ENCODE measurements at places on chromosomes 1 and 21.

DNA sequence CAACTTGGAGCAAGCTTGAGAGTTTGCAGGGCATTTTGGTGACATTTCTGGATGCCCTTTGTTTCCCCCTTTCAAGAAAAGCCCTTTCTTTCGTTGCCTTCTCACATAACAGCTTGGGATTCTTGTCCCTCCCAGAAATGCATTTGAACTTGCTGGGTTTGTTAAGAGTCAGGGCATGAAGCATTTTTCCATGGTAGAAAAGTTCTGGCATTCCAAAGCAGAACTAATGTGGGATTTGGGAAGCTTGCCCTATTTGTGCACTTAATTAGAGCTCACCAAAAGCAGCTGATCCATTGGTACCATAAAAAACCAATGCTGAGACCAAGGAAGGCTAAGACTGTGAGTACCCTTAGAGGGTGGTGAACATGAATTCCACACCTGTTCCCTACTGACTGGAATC is 99.8 kb upstream of the HOOK1 start:
- no peak for DNase-seq

DNA sequence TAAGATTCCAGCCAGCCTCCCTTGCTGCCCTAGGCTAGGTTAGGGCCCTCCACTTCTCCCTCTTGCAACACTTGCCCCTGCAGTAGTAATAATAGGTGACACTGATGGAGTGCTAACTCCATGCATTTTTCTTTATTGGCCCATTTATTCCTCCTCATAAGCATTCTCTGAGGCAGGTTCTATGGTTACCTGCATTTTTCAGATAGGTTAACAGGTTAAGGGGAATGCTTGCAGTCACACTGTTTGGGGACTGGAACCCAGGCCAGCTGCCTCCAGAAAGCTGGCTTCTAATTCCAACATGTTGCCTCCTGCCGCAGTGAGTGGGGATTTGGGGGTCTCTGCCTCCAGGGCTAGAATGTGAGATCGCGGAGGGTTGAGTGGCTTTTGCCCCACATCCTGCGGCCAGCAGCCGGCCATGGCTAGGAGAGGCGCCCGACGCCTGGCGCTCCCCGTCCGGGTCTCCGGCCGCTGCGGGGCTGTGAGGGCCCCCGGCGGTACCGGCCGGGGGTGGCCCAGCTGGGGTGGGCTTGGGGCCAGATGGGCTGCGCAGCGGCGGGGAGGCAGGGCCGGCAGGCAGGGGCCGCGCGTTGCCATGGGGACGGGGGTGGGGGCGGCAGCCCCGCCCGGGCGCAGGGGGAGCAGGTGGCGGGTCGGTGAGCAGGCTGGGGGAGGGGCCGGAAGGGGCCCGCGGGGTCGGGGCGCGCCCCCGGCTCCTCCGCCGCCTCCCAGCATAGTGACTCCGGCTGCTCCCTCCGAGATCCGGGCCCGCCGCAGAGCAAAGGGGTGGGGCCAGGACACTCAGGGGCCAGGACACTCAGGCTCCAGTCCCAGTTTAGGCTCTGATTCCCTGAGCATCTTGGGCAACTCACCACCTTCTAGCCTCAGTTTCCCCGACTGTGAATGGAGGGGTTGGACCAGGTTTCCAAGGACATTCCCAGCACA is 68.4 kb upstream of the SSBP3 start:
- peak; percentile 86 for DNase-seq

- no peak for DNase-seq
These were observed 4.9 kb upstream of the B4GALT3 start for GRCh38 chr1:161182214-161182613.

DNA sequence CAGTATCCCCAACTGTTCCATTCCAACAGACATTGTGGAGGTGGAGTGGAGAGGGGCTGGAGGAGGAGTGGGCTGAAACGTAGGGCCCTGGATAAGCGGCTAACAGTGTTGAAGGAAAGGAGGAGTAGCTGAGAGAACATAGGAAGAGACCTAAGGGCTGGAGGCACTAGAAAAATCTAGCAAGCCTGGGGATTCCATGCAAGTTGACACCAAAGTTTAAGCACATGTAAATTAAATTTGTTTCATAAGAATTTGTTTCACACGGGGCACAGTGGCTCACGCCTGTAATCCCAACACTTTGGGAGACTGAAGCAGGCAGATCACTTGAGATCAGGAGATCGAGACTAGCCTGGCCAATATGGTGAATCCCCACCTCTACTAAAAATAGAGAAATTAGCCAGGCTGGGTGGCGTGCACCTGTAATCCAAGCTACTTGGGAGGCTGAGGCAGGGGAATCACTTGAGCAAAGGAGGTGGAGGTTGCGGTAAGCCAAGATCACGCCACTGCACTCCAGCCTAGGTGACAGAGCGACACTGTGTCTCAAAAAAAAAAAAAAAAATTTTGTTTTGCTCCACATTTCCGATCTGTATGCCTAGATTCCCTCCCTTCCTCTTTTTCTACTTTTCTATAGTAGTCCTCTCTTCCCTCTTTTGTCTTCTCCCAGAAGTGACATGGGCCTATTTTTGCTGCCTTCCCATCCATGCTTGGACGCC is 530 bp upstream of the CD244 start:
- no peak for DNase-seq

- no peak for DNase-seq
These were observed 291.8 kb downstream of the NFIA start for GRCh38 chr1:61374156-61374555.

GRCh38 chr1:205970486-205970885 is 27.2 kb upstream of the SLC26A9 start:
- DNase-seq = no peak

- no peak for DNase-seq
These were observed 381.4 kb upstream of the PROX1 start for GRCh38 chr1:213606252-213606820.

GRCh38 chr1:63884486-63884885 is 110.7 kb downstream of the ROR1 start:
- DNase-seq = no peak

GRCh38 chr1:154962156-154962749 is 671 bp upstream of the PYGO2 start:
- DNase-seq = peak; percentile 60
